ENCODE measurements at places on chromosomes 16 and 17. TPM values are rescaled to one million over a fixed set of nuclear protein-coding genes. Genes with fewer than 3 reads are reported as not detected.

- H3K36me3 ChIP-seq: no peaks in the 10 kb centered on the region
- no peak overlapping the region for H3K4me3 ChIP-seq
- H3K27me3 ChIP-seq: no peaks in the 10 kb centered on the region
- no peak for DNase-seq
Measured at GRCh38 chr17:15457723-15458094, 9.7 kb downstream of the CDRT4 start.

VMO1 gene
- total RNA-seq: not detected

- no peak overlapping the region for H3K27ac ChIP-seq
- peak; percentile 42 for DNase-seq
- no peaks in the 10 kb centered on the region for H3K36me3 ChIP-seq
- H3K4me3 ChIP-seq: no peak overlapping the region
- H3K4me1 ChIP-seq: no peaks in the 10 kb centered on the region
Measured at GRCh38 chr17:66737524-66737923, 97.4 kb upstream of the CACNG5 start.

DNA sequence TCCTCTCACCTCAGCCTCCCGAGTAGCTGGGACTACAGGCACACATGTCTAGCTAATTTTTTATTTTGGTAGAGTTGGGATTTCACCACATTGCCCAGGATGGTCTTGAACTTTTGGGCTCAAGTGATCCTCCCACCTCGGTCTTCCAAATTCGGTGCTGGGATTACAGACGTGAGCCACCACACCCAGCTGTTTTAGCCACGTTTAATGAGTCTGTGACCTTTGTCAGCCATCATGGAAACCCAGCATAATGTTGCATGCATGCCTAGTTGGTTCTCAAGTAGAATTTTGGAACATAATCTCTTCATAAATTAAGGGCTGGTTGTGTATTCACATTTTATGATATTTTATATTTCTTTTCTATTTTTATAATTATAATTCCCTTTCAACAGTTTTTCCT, 42.0 kb downstream of the GOSR1 start:
- peaks cover 15% of the 10 kb centered on the region for H3K36me3 ChIP-seq
- no peak overlapping the region for H3K4me3 ChIP-seq
- no peaks in the 10 kb centered on the region for H3K4me1 ChIP-seq
- H3K27me3 ChIP-seq: no peaks in the 10 kb centered on the region
- no peak overlapping the region for H3K27ac ChIP-seq

TMEM97 gene
- 35.9 TPM for total RNA-seq

- H3K27ac ChIP-seq: peak overlapping the region; percentile 5
- no peak for DNase-seq
- peaks cover 73% of the 10 kb centered on the region for H3K4me1 ChIP-seq
- H3K4me3 ChIP-seq: no peak overlapping the region
- no peaks in the 10 kb centered on the region for H3K36me3 ChIP-seq
- H3K27me3 ChIP-seq: no peaks in the 10 kb centered on the region
Measured at GRCh38 chr17:59361386-59361785, 29.9 kb downstream of the YPEL2 start.

GLIS2 gene
- total RNA-seq: 6.3 TPM

GRCh38 chr16:88692861-88693260, 6.6 kb upstream of the SNAI3 start:
- H3K4me1 ChIP-seq: peaks cover 9% of the 10 kb centered on the region
- H3K27me3 ChIP-seq: no peaks in the 10 kb centered on the region
- H3K36me3 ChIP-seq: peaks cover 2% of the 10 kb centered on the region
- DNase-seq: no peak
- H3K4me3 ChIP-seq: no peak overlapping the region

GRCh38 chr16:50722405-50722737, 19.5 kb upstream of the CYLD start:
- DNase-seq: no peak

GRCh38 chr16:78528265-78528664, 428.8 kb downstream of the WWOX start:
- no peak overlapping the region for H3K27ac ChIP-seq
- no peaks in the 10 kb centered on the region for H3K27me3 ChIP-seq
- no peaks in the 10 kb centered on the region for H3K4me1 ChIP-seq
- no peak for DNase-seq
- H3K36me3 ChIP-seq: no peaks in the 10 kb centered on the region

GRCh38 chr17:40361925-40362695, 2.4 kb downstream of the GJD3 start:
- no peak for DNase-seq
- no peak overlapping the region for H3K4me3 ChIP-seq
- no peak overlapping the region for H3K27ac ChIP-seq

TMEM100 gene
- 5.6 TPM for total RNA-seq

DNA sequence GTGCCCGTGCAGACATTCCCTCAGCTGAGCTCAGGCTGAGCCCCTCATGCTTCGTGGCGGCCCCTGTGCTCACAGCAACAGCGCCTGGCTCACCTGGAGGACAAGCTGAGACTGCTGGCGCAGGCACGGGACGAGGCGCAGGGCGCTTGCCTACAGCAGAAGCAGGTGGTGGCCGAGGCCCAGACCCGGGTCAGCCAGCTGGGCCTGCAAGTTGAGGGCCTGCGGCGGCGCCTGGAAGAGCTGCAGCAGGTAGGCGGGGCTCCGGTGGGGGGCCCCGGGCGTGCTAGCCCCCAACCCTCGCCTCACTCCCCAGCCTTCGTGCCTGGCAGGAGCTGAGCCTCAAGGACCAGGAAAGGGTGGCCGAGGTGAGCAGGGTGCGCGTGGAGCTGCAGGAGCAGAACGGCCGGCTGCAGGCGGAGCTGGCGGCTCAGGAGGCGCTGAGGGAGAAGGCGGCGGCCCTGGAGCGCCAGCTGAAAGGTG, 1.4 kb upstream of the RAC3 start:
- no peaks in the 10 kb centered on the region for H3K27me3 ChIP-seq
- H3K36me3 ChIP-seq: no peaks in the 10 kb centered on the region
- no peak overlapping the region for H3K4me3 ChIP-seq
- H3K27ac ChIP-seq: no peak overlapping the region
- H3K4me1 ChIP-seq: peaks cover 21% of the 10 kb centered on the region

GRCh38 chr16:368388-369158, 1.8 kb downstream of the MRPL28 start:
- H3K4me1 ChIP-seq: peaks cover 27% of the 10 kb centered on the region
- H3K36me3 ChIP-seq: peaks cover 7% of the 10 kb centered on the region

DNA sequence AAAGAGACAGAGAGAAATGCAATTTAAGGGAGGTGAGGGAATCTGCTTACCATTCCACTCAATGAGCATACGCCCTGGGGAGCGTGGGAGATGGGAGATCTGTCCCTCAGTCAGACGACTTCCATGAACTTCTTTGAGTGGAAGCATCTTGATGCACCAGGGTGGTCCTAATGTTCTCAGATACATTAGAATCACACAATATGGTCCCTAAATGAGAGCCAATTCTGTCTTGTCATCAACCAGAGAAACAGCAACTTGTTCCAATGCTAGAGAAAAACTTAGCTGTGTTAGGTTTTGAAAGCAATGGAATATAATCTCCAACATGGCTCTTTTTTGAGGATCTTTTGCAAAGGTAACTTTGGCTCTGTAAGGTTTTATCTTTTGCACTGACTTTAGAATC, 44.1 kb downstream of the GPR139 start:
- H3K36me3 ChIP-seq: no peaks in the 10 kb centered on the region
- no peak for DNase-seq
- H3K4me1 ChIP-seq: no peaks in the 10 kb centered on the region
- no peaks in the 10 kb centered on the region for H3K27me3 ChIP-seq
- H3K27ac ChIP-seq: no peak overlapping the region

DNA sequence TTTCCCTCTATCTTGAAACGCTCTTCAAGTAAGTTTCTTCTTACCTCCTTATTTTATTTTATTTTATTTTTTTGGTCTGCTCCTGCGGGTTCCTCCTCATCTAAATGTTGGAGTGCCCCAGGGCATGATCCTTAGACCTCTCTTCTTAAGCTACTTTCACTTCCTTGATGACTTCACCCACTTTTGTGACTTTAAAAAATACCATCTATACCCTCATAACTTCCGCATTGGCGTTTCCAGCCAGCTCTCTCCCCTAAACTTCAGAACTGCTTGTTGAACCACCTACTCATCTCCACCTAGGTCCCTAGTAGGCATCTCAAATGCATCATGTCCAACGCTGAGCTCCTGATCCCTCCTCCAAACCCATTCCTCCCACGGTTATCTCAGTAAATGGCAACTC, 51.4 kb upstream of the NFAT5 start:
- no peaks in the 10 kb centered on the region for H3K36me3 ChIP-seq
- no peak overlapping the region for H3K4me3 ChIP-seq
- H3K27ac ChIP-seq: no peak overlapping the region
- no peak for DNase-seq
- H3K4me1 ChIP-seq: no peaks in the 10 kb centered on the region
- no peaks in the 10 kb centered on the region for H3K27me3 ChIP-seq

DNA sequence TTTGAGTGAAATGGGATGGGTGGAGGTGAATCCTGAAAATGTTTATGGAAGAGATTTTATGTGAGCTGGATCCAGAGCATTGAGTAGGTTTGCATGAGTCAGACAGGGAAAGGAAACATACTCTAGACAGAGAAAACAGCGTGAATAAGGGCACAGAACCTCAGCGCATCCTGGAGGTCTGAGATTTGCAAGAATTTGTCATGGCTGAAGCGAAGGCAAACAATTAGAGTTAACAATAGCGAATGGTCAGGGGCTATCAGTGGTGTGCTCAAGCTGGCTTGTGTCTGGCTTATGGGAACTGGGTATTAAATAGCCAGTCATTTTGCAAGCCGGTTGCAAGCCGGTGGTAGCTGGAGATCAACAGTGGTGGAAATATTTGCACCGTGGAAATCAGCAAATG, 36.4 kb downstream of the MAP2K6 start:
- no peak overlapping the region for H3K27ac ChIP-seq
- peaks cover 7% of the 10 kb centered on the region for H3K4me1 ChIP-seq
- no peak for DNase-seq
- no peaks in the 10 kb centered on the region for H3K36me3 ChIP-seq
- H3K27me3 ChIP-seq: no peaks in the 10 kb centered on the region

GRCh38 chr16:25063865-25064264, 47.7 kb upstream of the LCMT1 start:
- no peaks in the 10 kb centered on the region for H3K27me3 ChIP-seq
- no peak for DNase-seq
- peak overlapping the region; percentile 62 for H3K27ac ChIP-seq
- H3K36me3 ChIP-seq: no peaks in the 10 kb centered on the region
- no peak overlapping the region for H3K4me3 ChIP-seq
- H3K4me1 ChIP-seq: peaks cover 13% of the 10 kb centered on the region

DNA sequence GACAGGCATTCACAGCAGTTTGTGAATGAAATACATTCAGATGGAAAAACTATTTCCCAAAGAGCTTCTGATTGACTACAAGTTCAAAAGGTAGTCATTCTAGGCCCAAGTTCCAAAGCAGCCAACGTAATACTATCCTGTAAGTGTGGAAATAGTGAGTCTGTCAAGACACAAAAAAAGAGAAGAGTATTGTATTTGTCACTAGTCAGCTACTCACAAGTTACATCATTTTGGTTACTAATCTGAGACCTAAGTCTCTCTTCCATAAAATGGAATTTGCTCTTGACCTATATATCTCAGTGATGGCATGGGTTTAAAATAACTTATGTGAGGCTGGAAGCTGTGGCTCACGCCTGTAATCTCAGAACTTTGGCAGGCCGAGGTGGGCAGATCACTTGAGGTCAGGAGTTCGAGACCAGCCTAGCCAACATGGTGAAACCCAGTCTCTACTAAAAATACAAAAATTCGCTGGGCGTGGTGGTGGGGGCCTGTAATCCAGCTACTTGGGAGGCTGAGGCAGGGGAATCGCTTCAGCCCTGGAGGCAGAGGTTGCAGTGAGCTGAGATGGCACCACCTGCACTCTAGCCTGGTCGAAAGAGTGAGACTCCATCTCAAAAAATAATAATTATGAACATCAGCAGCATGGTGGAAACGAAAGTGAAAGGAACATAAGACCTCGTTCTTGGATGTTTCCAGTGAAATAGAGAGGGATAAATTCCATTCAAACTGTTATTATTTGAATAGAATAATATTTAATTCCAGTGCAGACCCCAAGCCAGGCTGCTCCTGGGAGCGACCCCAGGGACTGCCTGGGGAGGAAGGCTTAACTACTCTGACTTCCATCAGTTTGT, 2.9 kb downstream of the CMC2 start:
- no peaks in the 10 kb centered on the region for H3K27me3 ChIP-seq
- no peak overlapping the region for H3K4me3 ChIP-seq
- no peak overlapping the region for H3K27ac ChIP-seq
- peaks cover 30% of the 10 kb centered on the region for H3K4me1 ChIP-seq
- H3K36me3 ChIP-seq: no peaks in the 10 kb centered on the region

DNA sequence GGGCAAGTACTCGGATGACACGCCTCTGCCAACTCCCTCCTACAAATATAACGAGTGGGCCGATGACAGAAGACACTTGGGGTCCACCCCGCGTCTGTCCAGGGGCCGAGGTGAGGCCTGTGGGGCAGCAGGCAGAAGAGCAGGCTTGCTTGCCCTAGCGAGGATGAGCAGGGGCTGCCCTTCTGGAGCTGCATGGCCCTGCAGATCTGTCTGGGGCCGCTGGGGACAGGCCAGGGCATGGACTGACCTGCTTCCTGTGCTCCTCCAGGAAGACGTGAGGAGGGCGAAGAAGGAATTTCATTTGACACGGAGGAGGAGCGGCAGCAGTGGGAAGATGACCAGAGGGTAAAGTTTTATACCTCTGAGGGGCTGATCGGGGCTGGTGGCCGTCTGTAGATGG, 5.3 kb downstream of the DHX38 start:
- no peaks in the 10 kb centered on the region for H3K27me3 ChIP-seq
- no peak for DNase-seq
- no peak overlapping the region for H3K27ac ChIP-seq
- H3K4me1 ChIP-seq: peaks cover 31% of the 10 kb centered on the region

TSR1 gene
- 59.3 TPM for total RNA-seq

DNA sequence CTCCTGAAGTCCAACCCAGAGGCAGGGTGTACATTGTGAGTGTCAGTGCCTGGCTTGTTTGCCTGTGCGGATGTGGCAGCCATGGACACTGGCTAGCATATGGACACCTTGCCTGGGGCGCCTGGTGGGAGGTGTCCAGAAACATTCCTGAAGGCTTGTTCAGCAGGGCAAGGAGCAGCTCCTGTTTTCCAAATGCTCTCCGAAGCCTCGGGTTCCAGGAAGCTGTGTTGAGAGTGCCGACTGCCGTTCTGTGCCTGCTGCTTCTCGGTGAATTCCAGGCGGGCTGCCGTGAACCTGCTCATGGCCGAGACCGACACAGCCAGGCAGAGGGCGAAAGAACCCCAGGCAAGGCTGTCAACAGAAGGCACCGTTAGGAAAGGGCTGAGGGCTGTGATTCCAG, 10.9 kb upstream of the DHRS7C start:
- no peak overlapping the region for H3K27ac ChIP-seq
- no peaks in the 10 kb centered on the region for H3K27me3 ChIP-seq
- no peak overlapping the region for H3K4me3 ChIP-seq
- H3K36me3 ChIP-seq: no peaks in the 10 kb centered on the region
- H3K4me1 ChIP-seq: peaks cover 4% of the 10 kb centered on the region
